ENCODE measurements at places on chromosomes 13 and 19. TPM values are rescaled to one million over a fixed set of nuclear protein-coding genes. Genes with fewer than 3 reads are reported as not detected.

C5AR2 gene
- not detected for total RNA-seq

FUT1 gene
- 2.9 TPM for total RNA-seq

TNFSF11 gene
- total RNA-seq, result not detected

PNMA8B gene
- total RNA-seq, result not detected

ZNF575 gene
- 2.2 TPM for total RNA-seq

KIR2DL1 gene
- total RNA-seq, result not detected

ZNF560 gene
- not detected for total RNA-seq

GJB2 gene
- total RNA-seq, result 4.6 TPM

GGACT gene
- total RNA-seq, result 2.5 TPM

ZNF264 gene
- total RNA-seq, result 29.0 TPM

BRME1 gene
- 1.0 TPM for total RNA-seq

CCNE1 gene
- total RNA-seq, result 11.0 TPM

KLK10 gene
- total RNA-seq, result 24.2 TPM

C1QTNF9 gene
- total RNA-seq, result not detected

PCCA gene
- 8.9 TPM for total RNA-seq
